Activated naive CD4-positive, alpha-beta T cell treated with Interleukin-2 at 50 U/mL for 16 hours (primary cell): ENCODE measurements at places on chromosomes 11 and 22.

DNA sequence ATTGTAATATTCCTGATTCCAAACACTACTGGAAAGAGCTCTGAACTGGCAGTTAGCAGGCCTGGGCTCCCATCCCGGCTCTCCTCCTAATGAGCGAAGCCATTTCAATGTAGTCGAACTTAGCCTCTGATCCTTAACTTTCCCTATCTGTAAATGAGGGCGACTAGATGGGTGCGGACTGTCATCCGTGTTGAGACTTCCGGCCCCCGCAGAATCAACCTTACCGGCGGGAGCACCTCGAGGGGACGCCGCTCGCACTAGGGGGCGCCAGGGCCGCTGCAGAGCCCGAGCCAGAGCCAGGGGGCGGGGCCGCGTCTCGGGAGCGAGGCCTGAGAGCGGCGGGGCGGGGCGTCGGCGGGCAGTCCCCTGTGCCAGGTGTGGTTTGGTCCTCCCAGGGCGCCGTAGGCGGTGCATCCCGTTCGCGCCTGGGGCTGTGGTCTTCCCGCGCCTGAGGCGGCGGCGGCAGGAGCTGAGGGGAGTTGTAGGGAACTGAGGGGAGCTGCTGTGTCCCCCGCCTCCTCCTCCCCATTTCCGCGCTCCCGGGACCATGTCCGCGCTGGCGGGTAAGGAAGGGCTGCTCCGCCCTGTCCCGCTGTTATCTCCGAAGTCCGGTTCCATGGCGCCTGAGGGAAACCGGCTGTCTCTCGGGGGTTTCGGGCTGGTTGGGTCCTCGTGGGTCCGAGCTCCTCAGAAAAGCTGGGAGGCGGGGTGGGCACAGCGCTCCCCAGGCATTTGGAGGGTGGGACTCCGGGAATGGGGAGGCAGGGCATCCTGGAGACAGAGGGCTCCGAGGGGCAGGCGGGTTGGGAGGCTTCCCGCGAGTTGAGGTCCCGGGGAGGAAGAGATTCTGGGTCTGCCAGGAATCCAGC is at the start of gene LIMK2:
Gene LIMK2 (plus strand): TSS at position 437 of the 869 bp plus-strand sequence. CDS start 111 bp downstream, at position 548.
- peak; percentile 98 for DNase-seq

DNA sequence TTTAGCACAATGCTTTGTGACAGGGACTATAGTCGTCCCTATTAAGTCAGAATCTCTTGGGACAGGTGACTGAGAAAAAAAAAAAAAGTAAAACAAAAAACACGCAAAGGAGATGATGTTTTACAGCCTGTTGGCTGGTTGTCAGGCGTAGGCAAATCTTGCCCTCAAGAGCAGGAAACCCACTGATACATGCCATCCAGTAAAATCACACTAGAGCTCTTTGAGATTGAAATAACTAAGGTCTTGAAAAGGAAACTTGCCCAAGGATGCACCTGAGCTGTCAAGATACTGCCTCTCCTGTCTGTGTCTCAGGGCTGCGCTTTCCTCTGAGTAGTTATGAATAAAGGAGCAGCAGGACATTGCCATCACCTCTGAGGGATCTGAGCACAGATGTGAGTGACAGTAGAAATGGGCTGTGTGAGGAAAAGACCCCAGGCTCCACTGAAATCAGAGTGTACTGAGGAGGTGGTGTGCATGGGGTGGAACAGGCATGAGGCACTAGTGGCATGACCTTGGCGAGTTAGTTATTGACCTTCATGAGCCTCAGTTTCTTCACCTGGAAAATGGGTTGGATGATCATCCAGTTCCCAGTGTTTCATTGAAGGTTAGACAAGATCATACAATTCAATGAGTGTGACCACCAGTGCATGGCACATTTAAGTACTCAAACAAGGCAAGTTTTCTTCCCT is 23.3 kb downstream of the MICAL2 start:
- DNase-seq: no peak

GRCh38 chr11:65445101-65445603 is 22.6 kb downstream of the NEAT1 start:
- DNase-seq: no peak

- DNase-seq: no peak
Measured at GRCh38 chr22:29668673-29669072, 51.1 kb upstream of the CABP7 start.
